ENCODE measurements at places on chromosomes 2 and 18.
A peak's percentile ranks its signal among the peaks of the same experiment; 100 is the strongest.

- DNase-seq, result peak; percentile 35
Observed at GRCh38 chr2:241289597-241289996, 25.9 kb downstream of the HDLBP start.

- peak; percentile 47 for DNase-seq
Observed at GRCh38 chr2:191217580-191217979, 27.6 kb upstream of the MYO1B start.

DNA sequence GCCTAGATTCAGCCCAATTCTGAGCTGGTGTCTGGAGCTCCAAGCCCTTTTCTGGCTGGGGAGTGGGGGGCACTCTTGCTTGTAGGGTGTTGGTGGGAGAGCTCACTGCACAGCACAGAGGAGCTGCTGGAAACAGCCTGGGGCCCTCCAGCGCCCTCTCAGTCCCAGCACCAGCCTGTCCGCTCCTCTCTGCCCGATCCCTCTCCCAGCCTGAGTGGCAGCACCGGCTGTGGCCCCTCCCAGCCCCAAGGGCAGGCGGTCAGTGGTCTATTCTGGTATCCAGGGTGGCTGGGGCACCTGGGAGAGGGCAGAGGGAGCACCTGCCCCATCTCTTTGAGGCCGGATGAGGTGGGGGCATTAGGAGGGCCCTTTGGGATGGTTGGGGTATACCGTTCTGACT, 13.2 kb upstream of the DES start:
- DNase-seq, result no peak

DNA sequence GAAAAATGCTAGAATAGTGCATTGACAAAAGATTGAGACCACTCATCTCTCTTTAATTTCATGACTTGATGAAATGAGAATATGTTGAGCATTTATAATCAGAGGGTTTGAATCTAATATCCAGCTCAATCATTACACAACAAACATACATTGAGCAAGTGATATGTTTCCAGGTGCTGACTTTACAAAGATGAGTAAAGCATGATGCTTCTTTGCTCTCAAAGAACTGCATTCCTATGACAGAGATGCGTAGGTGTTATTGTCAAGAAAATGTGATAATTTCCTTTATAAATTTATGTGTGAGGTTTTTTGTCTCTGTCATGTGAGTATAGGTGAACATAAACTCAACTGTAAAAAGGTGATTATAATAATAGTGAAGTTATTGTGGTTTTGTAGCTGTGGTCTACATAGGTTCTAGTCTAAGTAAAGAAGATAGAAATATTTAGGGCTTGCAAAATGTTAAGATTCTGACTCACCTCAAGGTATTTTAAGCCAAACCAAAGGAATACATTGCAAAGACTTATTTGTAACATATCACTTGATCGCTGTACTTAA, 389.8 kb downstream of the GALNT13 start:
- DNase-seq, result no peak

GRCh38 chr18:54558609-54559585, 32.1 kb upstream of the DYNAP start:
- peak; percentile 51 for DNase-seq

GRCh38 chr2:64852771-64853241, 136.4 kb upstream of the SLC1A4 start:
- DNase-seq, result peak; percentile 86

DNA sequence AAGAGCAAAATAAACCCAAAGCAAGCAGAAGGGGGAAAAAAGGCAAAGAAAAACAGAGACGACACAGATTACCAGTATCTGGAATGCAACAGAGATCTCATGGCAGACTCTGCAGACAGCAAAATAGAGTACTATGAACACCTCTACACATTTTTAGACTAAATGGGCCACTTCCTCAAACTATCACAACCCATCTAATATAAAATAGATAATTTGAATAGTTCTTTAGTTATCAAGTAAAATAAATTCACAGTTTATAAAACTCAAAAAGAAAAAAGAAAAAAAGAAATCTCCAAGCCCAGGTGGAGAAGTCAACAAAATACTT, 16.6 kb downstream of the SESTD1 start:
- DNase-seq, result no peak

DNA sequence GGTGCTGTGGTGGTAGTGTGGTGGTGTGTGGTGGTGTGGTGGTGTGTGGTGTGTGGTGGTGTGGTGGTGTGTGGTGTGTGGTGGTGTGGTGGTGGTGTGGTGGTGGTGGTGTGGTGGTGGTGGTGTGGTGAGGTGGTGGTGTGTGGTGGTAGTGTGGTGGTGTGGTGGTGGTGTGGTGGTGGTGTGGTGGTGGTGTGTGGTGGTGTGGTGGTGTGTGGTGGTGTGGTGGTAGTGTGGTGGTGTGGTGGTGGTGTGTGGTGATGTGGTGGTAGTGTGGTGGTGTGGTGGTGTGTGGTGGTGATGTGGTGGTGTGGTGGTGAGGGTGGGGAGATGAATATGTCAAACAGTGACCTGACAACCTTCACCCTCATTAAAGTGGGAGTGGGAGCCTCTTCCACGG, 55.6 kb upstream of the DLGAP1 start:
- DNase-seq, result peak; percentile 9

GRCh38 chr2:111711270-111711669, 172.7 kb downstream of the ANAPC1 start:
- DNase-seq, result no peak

- no peak for DNase-seq
Observed at GRCh38 chr18:37764541-37765288, 199.1 kb upstream of the CELF4 start.

DNA sequence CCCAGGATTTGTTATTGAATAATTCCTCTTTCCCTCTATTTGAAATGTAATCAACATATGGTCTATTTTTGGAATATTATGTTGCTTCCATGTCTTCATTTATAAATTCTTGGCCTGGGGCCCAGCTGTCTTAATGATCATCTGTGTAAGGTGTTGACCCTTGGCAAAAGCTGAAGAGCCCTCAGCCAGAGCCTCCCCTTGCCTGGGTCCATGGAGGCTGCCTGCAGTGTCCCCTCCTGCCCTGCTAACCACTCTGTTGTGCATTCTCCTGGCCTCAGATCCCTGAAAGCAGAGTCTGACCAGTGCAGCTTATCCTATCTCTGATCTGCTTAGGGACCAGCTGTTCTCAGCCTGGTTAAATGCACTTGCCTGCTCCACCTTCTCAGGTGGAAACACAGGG, 226.1 kb upstream of the APCDD1 start:
- DNase-seq, result no peak

DNA sequence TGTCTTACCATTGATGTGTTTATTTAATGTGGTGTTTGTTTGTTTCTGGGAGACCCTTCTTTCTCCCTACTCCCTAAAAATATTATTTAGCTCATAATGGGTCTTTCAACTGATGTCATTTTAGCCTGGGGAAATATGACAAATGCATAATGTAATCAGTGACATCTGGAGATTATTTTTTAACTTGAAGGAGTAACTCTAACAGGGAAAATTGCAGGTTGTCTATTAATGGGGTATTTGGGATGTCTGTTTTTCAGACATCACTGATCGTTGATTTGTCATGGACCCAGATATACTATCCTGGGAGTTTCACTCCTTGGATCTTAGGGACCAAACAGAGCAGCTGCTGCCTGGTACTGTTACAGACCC, 230.4 kb downstream of the LOXHD1 start:
- no peak for DNase-seq

Measured in hematopoietic multipotent progenitor cell treated with erythropoietin and hydrocortisone succinate and interleukin-3 and kit ligand, for 4 days (in vitro differentiated cells).